ENCODE measurements at places on chromosomes 16 and 17. TPM values are rescaled to one million over a fixed set of nuclear protein-coding genes. Genes with fewer than 3 reads are reported as not detected.

Gene RUNDC3A
- not detected for total RNA-seq

GRCh38 chr16:1403036-1403435, 11.5 kb downstream of the UNKL start:
- no peak for DNase-seq

- no peak for DNase-seq
Observed at GRCh38 chr16:89132194-89133005, 38.7 kb downstream of the ACSF3 start.

DNA sequence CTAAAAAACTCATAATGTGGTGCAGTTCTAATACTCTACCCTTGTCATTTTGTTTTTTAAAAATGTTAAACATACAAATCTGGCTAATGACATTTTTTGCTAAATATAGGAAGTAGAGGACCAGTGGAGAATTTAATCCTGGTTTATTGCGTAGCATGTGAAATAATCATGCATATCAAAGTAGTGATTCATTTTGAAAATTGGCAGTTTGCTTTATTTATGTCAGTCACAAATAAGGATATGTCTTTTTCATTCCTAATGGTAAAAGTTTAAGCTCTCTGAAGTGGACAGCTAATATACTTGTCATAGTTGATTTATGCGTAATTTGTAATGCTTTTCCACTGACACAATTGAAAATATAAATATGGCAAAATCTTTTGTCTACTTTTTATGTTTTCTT, 224.2 kb downstream of the BCAS3 start:
- DNase-seq: no peak

GRCh38 chr17:64418506-64419339, 28.1 kb upstream of the PECAM1 start:
- peak; percentile 73 for DNase-seq

Gene SMIM36
- not detected for total RNA-seq

GRCh38 chr16:70018254-70018653, 67.1 kb downstream of the CLEC18A start:
- no peak for DNase-seq
